ENCODE measurements at places on chromosomes 1 and 21.
A peak's percentile ranks its signal among the peaks of the same experiment; 100 is the strongest.

GRCh38 chr21:38067086-38067739 is 151.0 kb upstream of the KCNJ6 start:
- DNase-seq = no peak

DNA sequence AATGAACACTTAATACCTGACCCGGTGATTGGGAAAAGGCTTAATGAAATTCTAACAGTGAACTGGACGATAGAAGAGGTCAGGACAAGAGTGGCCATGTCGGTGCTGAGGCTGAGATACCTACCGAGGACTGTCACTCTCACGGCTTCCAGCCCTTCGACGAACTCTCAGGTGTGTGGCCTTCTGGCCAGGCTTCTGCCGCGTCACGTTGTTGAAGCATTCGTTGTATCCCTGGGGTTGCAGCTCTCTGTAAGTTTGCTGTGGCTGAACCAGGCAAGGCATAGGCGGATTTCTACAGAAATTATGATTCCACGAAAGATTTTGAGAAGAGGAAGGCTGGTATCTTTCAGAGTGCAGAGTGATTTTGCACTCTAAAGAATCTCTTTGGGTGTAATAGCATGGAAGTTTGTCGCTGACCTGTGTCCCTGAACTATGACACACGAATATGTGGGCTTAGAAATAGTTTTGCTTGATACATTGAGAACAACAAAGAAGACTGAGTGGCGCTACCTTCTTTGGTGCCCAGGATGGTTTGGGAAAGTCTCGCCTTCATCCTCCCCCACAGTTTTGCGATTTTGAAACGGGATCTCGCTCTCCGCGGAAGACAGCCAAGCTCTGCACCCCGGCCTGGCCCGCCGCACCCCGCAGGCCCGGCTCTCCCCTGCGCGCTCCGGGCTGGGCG is 403 bp upstream of the EPHX4 start:
- DNase-seq = no peak

GRCh38 chr1:2504225-2504948 is 22.0 kb downstream of the PANK4 start:
- DNase-seq = no peak

GRCh38 chr1:64594446-64594845 is 124.5 kb downstream of the CACHD1 start:
- DNase-seq = no peak

- no peak for DNase-seq
Measured at GRCh38 chr21:37412603-37413360, 46.2 kb downstream of the DYRK1A start.

- no peak for DNase-seq
Measured at GRCh38 chr1:150809651-150810050, 1.6 kb upstream of the CTSK start.

DNA sequence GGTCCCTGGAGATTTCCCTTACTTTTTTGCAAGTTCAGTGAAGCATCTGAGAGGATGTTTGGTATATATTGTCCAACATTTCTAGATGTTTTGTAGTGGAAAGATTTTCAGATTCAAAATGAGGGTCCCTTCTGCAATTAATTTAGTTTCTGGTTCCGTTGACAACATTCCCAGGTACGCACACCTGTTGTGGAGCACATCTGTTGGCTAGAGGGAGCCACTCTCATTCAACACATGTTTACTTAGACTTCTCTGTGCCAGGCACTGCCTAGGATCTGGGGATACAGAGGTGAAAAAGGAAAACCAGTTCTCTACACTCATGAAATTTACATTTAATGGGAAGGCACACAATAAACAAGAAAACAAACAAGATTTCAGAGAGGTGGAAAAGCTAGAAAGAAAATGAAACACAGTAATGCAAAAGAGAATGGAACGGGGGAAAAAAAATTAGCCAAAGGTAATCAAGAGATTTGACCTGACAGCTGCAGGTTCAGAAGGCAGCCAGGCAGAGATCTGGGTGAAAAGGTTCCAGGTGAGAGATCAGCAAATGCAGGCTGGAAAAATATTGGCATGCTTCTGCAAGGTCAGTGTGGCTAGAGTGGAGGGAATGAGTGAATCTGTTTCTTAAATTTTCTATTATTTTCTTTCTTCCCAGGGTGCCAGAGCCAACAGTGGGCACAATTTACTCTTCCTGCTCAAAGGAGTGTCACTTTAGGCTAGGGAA is 48.4 kb upstream of the KAZN start:
- DNase-seq = no peak

- DNase-seq = no peak
Measured at GRCh38 chr1:110153407-110153950, 3.2 kb downstream of the SLC6A17 start.

- no peak for DNase-seq
Measured at GRCh38 chr1:174273190-174273589, 113.9 kb downstream of the RABGAP1L start.

- DNase-seq = no peak
Measured at GRCh38 chr1:41478118-41478748, 6.2 kb downstream of the EDN2 start.

DNA sequence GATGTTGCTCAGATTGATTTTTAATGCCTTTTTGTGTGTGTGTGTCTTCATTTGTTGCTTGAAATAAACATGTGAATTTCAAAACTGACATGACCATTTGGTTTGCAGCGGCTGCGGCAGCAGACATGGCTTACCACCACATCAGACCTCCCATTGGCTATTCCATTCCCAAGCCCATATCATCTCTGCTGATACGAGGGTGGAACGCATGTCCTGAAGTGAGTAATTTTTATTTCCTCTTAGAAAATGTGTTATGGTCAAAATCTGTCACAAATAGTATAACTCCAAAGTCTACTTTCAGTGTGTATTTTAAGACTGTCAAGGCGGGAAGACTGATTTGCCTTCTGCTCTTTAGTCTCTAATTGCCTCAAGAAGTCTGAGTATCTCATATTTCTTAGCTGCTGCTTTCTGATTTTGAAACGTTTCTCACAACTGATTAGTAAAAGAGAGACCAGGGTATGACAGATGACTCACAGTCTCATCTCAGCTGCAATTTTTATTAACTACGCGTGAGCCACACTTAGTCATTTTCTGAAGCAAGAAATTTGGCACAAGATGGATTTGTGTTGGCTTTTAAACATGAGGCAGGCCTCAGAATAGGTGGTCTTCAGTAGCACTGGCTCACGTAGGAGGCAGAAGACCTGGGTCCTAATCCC is 49.0 kb downstream of the LRRC53 start:
- DNase-seq = no peak

DNA sequence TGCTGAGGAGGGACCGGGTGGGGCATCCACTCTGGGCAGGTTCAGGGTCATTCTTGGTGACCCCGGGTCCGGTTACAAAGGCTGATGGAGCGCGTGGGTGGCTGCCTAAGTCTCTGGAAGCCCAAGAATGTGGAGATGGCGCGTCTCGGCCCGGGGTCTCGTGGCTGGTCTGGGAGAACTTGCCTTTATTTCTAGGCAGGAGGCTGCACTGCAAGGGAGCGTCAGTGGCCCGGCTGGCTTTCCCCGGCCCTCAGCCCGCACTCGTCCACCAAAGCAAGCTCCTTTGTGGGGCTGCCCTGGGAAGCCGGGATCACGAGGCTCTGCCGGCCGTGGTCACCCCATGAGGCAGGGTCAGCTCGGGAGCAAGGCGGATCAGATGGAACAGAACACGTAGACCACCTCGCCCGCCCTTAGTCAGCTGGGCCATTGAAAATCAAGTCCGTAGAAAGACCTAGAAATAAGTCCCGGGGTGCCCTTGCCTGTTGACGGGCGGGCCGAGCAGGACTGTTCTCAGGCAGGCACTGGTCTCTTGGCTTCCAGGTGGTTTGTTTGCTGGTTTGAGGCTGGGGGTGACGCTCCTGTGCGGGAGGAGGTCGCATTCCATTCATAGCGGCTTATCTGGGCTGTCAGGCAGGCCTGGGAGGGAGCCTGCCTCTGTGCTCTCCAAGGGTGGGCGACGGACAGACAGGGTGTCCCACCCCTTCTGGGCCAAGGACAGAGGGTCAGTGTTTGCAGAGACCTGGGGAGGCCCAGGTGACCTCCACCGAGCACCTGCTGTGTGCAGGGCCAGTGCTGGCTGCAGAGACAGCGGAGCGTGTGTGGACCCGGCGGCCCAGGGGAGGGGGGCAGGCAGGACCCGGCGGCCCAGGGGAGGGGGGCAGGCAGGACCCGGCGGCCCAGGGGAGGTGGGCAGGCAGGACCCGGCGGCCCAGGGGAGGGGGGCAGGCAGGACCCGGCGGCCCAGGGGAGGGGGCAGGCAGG is 25.8 kb downstream of the COL18A1 start:
- DNase-seq = no peak

DNA sequence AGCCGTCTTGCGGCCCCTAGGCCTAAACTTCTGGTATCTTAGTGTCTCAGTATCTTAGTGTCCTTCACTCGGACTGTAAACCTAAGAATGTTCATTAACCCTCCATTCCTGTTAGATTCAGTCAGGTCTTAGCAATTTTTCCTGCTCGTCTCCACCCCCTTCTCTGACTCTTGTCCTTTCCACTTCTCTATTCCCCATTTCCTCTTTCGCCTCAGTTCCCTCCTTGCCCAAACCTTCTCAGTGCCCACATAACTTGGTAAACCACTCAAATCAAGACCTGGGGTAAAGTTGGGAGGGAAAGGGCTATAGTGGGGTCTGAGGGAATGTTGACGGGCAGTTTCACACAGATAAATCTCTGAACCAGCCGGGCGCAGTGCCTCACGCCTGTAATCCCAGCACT is 726 bp upstream of the FCER1G start:
- no peak for DNase-seq

DNA sequence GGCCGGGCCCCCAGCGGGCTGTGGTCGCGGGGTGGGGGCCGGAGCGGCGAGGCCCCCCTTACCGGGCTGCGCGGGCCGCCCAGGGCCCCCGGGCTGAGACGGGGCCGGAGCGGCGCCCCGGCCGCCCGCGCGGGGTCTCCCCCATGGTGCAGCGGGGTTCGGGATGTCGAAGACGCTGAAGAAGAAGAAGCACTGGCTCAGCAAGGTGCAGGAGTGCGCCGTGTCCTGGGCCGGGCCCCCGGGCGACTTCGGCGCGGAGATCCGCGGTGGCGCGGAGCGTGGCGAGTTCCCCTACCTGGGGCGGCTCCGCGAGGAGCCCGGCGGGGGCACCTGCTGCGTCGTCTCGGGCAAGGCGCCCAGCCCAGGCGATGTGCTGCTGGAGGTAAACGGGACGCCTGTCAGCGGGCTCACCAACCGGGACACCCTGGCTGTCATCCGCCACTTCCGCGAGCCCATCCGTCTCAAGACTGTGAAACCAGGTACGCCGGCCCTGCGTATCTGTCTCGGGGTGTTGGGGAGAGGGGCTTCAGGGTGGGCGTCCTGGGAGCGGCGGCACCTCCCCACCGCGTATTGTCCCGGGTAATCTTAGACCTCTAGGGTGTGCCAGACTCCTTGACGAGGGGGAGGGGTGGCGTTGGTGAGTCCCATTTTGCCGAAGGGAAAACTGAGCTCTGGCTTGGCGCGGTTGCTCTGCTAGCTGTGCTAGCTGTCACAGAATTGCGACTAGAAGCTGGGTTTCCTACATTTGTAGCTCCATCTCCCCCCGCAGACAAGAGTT is 745 bp downstream of the MAGI3 start:
- peak; percentile 30 for DNase-seq

DNA sequence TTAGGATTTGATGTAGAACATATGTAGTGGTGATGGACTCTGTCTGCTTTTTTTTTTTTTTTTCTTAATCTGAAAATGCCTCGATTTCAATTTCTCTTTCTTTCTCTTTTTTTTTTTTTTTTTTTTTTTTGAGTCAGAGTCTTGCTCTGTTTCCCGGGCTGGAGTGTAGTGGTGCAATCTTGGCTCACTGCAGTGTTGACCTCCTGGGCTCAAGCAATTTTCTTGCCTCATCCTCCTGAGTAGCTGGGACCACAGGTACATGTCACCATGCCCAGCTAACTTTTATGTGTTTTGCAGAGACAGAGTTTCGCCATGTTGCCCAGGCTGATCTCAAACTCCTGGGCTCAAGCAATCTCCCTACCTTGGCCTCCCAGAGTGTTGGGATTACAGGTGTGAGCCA is 17.4 kb downstream of the MAST2 start:
- DNase-seq = no peak

- no peak for DNase-seq
Measured at GRCh38 chr1:41023279-41023990, 1.9 kb upstream of the SLFNL1 start.

GRCh38 chr1:98044071-98044697 is 123.3 kb upstream of the DPYD start:
- DNase-seq = no peak

DNA sequence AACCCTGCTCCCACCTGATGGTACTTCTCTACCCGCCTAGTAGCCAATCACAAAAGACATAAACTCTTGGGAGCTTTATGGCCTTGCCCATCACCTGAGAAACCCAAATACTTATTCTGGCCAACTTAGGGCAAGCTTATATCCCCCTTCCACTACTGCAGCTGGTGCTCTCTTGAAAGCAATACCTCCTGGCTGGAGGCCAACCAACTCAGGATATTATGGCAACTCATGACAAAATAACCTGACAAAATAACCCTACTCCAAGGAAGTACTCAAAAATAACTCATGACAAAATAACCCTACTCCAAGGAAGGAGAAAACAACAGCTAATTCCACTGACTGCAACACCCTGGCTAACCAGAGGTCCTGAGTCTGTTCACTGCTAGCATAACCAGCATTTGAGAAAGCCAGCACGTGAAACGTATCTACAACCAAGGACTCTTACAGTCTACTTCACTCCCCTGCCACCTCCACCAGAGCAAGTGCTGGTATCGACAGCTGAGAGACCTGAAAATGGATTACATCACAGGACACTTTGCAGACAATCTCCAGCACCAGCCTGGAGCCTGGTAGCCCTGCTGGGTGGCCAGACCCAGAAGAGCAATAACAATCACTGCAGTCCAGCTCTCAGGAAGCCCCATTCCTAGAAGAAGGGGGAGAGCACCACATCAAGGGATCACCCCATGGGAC is 179.9 kb downstream of the COL24A1 start:
- no peak for DNase-seq

- no peak for DNase-seq
Measured at GRCh38 chr1:175062858-175063257, 4.8 kb upstream of the TNN start.

DNA sequence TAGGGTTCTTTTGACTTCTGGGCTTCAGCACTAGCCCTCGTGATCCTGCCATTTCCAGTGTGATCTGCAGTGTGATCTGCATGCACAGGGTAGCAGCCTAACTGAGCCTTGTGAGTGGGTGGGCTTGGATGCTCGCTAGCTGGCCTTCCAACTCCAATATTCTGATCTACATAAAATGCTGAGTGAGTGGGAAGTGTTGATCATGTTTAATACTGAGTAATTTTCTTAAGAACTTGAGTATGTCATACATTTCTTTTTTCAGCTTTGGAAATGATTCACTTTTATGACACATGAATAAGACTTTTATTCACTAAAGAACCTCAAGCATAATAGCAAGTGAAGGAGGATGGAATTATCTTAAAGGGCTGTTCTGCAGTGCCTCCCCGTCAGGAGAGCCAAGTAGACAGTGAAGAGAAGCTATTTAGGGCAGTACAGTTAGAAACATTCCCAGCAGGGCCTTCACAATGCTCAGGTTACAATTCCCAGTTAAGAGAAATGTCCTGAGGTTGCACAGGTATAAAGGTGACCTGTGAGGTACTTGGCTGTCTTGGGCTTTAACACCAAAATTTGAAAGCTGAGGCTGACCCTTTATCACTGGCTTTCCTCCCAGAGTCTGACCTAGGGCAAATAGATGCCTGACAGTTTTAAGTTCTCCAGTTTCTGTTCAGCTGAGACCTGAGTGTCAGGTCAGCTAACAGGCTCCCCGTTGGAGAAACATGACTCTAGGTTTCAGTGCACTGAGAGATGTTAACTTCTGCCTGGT is 29.1 kb upstream of the LRRC8C start:
- DNase-seq = no peak

- no peak for DNase-seq
Measured at GRCh38 chr1:40435471-40435870, 14.8 kb upstream of the ZFP69B start.

GRCh38 chr1:55833529-55834091 is 618.4 kb upstream of the USP24 start:
- DNase-seq = no peak

GRCh38 chr1:197924516-197925123 is 7.4 kb downstream of the LHX9 start:
- DNase-seq = no peak
